ENCODE measurements at places on chromosomes 4 and X. TPM values are rescaled to one million over a fixed set of nuclear protein-coding genes. Genes with fewer than 3 reads are reported as not detected.

GRCh38 chrX:126658447-126658846, 105.8 kb upstream of the DCAF12L1 start:
- no peak for DNase-seq

- no peak for DNase-seq
These were observed 19.0 kb downstream of the FHL1 start for GRCh38 chrX:136166221-136166855.

Gene AADAT
- 40.2 TPM for polyA plus RNA-seq

DNA sequence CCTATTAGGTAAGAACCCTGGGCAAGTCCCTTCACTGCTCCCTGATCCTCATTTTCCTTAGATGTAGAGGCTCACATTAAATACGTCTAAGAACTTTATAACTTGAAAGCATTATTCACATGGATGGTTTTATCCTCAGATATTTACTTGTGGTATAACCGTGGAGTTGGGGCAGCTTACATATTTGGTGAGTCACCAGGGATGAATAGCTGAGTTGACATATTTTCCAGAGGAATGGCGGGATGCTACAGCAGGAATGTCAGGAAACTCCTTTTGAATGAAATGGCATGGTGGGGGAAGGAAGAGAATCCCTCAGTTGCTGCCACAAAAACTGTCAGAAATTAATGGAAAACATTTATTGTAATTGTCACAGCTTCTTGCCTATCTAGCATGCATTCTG, 165.3 kb upstream of the RPS6KA3 start:
- no peak for DNase-seq

Gene FAT1
- 290 TPM for polyA plus RNA-seq

Gene UGT2B11
- 0.71 TPM for polyA plus RNA-seq

DNA sequence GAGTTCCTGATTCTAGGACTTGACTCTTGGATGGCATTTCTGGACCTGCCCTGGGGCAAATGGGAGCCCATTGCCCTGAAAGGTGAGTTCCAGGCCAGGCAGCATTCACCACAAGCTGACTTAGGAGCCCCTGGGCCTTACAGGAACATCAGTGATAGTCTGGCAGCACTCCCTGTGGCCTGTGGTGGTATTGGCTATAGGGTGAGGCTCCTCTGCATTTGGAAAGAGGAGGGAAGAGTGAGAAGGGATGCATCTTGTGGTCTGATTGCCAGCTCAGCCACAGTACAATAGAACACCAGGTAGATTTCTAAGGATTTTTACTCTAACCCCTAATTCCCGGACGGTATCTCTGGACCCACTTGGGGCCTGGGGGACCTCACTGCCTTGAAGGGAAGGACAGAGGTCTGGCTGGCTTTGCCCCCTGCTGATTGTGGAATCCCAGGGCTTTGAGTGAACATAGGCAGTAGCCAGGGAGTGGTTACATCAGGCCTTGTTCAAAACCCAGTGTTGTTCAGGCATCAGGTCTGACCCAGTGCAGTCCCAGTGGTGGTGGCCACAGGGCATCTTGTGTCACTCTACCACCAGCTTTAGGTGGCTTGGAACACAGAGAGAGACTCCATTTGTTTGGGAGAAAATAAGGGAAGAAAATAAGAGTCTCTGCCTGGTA, 32.9 kb downstream of the MAGED4 start:
- DNase-seq = no peak

GRCh38 chr4:88802585-88803286, 105.1 kb upstream of the NAP1L5 start:
- no peak for DNase-seq

Gene MGARP
- polyA plus RNA-seq = 0.38 TPM

Gene PABPC1L2A
- polyA plus RNA-seq = not detected

GRCh38 chr4:25580633-25581467, 74.8 kb upstream of the SLC34A2 start:
- no peak for DNase-seq
